Stimulated activated CD4-positive, alpha-beta T cell treated with anti-CD3 and anti-CD28 coated beads, TNF-alpha, amount 100 ng/mL, for 24 hours (primary cell): ENCODE measurements at places on chromosomes 7 and 10.

DNA sequence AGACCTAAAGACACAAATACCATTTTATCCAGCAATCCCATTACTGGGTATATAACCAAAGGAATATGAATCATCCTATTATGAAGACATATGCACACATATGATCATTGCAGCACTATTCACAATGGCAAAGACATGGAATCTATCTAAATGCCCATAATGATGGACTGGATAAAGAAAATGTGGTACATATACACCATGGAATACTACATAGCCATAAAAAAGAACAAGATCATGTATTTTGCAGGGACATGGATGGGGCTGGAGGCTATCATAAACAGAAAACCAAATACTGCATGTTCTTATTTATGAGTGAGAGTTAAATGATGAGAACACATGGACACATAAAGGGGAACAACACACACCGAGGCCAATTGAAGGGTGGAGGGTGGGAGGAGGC, 3.8 kb downstream of the MACC1 start:
- no peak for DNase-seq

DNA sequence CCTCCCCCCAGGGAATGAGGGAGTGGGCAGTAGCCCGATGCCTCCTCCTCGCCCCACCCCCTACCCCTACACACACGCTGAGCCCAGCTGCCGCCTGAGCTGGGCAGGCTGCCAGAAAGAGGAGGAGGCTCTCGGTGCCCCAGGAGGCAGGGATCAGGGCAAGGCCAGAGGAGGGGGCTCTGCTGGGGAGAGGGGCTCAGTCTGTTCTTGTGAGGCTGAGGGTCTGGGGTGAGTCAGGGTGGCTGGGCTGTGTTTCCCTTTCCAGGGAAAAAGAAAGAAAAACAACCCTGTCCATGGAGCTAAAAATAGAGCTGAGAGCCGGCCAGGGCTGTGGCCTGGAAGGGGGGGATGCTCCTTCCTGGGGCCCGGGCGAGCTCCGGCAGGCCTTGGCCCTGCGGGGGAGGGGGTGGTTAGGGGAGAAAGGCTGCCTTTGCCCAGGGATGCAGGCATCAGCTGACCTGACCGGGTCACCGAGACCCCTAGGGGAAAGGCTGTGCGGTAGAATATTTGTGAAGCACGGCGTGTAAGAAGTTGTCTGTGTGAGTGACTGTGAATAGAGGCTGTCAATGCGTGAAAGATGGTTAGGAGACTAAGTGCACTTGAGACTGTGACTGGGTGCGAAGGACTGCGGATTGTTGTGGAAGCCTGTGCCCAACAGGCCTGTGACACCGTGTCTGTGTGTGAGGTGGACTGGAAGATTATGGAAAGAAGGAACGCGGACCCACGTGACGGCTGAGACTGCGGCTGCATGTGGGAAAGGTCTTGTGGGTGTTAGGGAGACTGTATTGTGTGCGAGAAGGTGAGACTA, 1.2 kb upstream of the LZTS2 start:
- peak; percentile 68 for DNase-seq

- DNase-seq, result no peak
Measured at GRCh38 chr7:28625432-28625831, 213.1 kb downstream of the CREB5 start.

DNA sequence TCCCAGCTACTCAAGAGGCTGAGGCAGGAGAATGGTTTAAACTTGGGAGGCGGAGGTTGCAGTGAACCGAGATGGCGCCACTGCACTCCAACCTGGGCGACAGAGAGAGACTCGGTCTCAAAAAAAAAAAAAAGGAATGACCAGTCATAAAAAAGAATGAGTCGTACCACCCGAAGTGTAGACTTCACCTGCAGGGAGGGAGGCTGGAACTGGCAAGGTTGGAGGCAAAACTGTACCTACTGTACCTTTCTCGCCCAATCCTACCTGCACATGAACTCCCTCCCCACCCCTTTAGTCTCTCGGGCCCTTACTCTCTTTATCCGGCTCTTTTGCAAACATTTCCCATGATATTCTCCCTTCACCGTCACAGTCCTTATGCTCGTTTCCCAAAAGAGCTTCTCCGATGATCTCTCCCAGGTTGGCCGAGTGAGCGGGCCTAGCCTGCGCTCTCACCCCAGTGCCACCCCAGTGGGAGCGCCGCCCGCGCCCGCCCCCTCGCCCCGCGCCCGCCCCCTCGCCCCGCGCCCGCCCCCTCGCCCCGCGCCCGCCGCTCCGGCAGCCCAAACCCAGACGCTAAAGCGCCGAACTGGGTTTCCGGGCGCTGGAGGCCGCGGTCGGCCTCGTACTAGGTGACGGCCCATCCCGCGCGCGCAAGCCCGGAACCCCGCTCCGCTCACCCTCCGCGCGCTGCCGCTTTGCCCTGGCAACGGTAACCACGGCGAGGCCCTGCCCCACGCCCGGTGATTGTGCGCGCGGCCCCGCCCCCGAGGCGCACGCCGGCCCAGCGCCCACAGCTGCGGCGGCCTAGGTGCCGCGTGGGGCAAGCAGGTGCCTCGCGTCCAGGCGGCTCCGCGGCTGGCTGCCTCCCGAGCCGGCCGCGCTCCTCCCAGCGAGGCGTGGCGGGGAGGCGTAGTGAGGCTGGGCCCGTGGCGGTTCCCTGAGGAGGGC, at the start of gene SMKR1:
SMKR1 (plus strand) TSS at position 772 of the 948 bp plus-strand sequence. CDS start 294 bp downstream, outside the sequence.
- peak; percentile 74 for DNase-seq
